ENCODE measurements at places on chromosomes 12 and 14.

DNA sequence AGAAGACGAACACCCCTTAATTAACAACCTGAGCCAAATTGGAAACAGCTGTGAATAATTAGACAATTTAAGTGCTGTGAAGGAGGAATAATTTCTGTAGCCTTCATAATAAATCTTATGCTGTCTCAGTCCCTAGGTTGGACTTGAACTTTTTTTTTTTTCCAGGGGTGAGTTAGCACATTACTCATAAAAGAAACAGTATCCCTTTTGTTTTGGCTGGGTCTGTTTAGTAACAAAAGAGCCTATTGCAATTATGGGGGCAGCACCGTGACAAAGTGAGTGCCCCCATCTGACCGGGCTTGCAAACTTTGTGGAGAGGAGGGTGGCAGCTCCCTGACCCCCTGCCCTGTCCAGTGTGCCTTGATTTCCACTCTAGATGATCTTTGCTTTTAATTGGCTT lies 167.4 kb downstream of the DICER1 start:
- no peak for DNase-seq

DNA sequence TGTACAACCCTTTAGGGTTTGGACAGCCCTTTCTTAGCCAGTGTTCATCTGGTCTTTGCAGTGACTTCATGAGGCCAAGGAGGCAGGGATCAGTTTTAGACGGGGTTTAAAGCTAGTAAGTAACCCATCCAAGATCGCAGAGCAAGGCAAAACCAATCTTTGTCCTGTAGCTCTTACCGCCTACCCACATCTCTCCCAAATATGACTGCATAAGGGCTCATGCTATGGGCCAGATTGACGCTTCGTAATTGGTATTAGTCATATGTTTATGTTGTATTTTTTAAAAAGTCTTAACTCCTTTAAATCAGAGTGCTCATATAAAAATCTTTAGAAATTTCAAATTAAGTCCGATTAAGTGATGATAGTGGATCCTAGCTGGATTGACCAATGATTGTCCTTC lies 3.7 kb upstream of the CLMN start:
- DNase-seq = no peak

GRCh38 chr12:127158385-127159061 lies 1108.4 kb upstream of the TMEM132C start:
- DNase-seq = no peak

GRCh38 chr14:104723651-104724406 lies at the start of gene ADSS1:
Gene ADSS1 (plus strand): TSS chr14:104724229. CDS start chr14:104724271, 42 bp downstream.
- peak; percentile 49 for DNase-seq

DNA sequence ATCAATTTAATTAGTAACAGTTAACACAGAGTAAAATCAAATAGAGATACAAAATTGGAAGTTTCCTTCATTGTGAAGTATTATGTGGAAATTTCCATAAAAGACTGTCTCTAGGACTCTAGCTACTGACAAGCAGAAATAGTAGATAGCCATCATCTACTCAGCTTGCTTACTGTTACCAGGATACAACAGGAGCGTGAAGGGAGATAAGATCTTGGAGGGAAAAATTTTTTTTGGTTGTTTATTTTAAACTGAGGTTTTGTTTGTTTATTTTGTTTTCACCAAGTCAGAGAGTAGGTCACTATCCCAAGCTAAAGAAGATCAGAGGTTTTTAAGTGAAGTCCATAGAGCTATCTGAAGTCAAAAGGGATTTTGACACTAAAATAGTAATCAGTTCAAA lies 861.3 kb upstream of the MGAT4C start:
- DNase-seq = no peak

DNA sequence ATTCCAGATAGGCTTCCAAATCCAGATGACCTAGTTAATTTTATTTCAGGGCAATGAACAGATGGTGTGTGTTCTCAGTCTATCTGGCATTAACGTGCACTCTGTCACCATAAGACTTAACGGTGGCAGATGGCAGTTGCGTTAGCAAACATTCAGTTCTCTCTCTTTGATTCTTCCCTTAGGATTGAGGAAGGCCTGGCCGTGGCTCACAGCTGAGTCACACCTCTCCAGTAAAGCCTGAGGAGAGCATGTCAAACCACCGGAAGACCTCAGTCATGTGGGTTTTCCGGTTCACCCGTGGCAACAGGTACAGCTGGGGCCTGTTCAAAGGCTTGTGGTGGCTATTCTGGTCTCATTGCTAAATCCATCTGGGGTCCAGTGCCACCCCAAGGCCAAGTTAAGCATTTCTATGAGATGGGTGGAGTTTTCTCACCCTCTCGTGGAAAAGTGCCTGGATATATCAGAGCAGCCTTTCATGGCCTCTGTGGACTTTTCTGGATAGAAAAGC lies 545.1 kb upstream of the ATP2B1 start:
- peak; percentile 71 for DNase-seq

- DNase-seq = no peak
These were observed 23.3 kb downstream of the DMAC2L start for GRCh38 chr14:50335389-50335788.

- no peak for DNase-seq
These were observed 2.6 kb downstream of the LRRC10 start for GRCh38 chr12:69608114-69608513.

DNA sequence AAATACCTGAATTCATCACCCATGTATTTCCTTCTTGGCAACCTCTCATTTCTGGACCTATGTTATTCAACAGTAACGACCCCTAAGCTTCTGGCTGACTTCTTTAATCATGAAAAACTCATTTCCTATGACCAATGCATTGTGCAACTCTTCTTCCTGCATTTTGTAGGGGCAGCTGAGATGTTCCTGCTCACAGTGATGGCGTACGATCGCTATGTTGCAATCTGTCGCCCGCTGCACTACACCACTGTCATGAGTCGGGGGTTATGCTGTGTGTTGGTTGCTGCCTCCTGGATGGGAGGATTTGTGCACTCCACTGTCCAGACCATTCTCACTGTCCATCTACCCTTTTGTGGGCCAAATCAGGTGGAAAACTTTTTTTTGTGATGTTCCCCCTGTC lies 356 bp downstream of the OR4Q2 start:
- no peak for DNase-seq

DNA sequence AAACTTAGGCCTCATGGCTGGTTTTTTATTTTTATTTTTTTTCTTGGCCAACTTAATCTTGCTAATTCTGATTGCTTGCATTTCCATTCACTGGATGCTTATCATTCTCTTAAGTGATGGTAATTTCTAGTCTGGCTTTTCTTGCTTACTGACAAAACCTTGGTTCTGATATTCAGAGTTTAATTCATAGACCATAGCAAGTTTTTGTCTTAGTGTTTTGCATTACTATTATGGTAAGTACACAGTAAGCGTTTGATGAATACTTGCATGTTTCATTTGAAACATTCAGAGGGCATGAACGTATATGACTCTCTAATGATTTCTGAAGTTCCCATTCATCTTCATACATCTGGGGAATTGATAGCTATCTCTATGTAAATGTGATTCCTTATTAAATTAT lies 55.8 kb downstream of the GPHN start:
- no peak for DNase-seq

DNA sequence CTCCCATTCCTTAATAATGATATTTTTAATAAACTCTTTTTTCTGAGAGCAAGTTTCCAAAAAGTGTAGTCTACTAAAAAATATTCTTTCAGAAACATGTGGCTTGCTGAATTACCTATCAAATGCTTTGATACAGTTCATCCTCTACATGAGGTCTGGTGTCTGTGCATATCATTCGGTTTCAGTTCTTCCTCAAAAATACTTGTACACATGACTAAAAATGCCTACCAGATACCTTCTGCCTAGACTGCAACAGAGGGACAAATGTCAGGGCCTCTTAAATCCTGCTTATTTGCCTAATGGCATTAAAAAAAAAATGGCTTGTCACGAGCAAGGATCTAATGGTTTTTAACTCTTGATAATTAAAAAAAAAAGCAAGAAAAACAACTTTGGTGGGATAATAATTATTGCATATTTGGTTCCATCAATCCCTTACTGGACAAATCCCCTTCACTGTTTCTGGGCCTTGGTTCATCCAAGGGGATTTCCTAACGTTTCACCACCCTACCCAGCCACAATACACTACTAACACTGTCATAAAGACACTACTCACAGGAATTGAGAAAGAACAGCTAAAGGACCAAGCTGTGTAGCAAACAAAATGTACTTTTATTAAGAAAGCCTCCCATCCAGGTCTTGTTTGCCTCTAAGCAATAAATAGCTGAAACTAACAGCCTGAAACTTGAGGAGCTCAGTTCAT lies 45.7 kb downstream of the PARP11 start:
- DNase-seq = no peak

DNA sequence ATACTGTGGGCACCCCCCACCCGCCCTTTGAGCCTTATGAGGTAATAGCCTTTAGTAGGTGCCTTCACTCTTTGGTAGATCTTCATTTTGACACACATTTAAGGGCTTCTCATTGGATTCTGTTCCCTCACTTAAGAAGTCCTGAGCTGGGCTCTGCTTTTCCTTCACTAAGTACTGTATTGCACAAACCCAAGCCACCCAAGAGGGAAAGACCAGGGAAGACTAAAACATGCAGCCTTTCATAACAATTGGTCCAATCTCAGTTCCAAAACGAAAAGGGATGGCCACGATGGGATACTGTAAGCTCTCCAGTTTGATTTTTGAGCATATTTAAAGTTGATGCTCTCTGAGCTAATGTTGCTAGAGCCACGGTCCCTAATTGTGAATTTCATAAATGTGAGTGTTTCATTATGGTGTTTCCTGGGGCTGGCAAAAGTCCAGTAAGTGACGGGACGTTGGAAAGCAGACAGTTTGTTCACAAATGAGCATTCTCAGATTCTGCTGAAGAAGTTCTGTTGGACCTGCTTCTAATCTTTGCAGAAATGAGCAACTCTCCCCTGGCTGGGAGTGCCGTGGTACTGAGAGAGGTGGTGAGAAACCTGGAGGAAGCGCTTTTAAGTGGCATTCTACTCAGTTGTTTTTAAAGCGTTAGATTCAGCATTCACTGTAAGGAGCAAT lies 9.4 kb downstream of the SSPN start:
- DNase-seq = no peak

- no peak for DNase-seq
These were observed 997 bp downstream of the CYP27B1 start for GRCh38 chr12:57765698-57766463.

DNA sequence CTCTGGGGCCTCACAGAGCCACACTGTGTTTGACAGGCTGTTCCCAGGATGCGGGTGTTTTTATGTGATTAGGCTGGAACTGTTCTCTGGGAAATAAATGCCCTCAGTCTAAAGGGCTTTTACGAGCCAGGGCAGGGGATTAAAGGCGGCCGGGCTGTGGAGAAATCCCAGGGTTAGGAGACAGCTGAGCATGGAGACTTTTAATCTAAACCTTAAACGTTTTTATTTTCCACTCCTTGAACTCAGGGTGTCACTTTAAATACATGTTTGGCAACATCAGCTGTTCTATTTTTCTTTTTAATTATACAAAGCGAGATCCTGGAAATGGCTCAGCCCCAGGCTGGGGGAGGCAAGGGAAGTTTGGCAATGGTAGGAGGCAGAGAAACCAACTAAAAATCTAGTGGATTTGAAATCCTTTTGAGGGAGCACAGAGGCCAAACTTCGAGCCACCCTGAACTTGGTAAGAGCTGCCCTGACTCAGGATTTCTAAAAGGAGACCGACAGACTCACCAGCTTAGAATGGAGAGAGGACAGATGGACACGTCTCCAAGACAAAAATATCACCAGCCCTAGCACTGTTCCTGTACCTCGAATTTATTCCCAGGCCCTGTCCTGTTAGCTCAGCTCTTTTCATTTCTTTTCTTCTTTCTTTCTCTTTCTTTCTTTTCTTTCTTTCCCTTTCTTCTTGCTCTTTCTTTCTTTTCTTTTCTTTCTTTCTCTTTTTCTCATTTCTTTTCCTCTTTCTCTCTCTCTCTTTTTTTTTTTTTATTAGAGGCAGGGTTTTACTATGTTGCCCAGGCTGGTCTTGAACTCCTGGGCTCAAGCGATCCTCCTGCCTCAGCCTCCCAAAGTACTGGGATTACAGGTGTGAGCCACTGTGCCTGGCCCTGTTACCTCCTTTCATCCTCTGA lies 15.8 kb upstream of the ORAI1 start:
- DNase-seq = no peak

DNA sequence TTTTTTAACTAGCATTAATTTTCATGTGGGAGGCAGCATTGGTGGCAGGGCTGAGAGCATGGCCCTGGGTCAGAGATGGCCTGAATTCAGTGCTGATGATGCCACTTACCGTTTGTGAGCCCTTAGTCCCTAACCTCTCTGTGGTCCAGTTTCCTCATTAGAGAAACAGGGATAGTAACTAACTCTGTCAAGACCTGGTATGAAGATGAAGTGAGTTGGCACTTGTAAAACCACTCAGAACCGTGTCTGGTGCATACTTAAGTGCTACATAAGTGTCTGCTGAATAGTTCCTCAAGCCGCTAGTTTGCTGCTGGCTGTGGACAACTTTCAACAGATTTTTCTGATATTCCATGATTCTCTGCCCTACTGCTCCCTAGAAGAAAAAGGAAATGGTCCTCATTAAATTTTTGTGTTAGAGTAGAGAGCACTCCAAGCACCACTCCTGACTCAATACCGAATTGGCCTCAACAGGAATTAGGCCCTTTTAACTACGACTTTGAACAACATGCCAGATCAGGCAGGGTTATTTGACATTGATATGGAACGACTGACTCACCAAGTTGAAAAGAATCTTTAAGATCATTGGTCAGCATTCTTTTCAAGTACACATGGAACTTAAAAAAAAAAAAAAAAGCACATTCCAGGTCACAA lies 250.2 kb downstream of the ANO2 start:
- no peak for DNase-seq

DNA sequence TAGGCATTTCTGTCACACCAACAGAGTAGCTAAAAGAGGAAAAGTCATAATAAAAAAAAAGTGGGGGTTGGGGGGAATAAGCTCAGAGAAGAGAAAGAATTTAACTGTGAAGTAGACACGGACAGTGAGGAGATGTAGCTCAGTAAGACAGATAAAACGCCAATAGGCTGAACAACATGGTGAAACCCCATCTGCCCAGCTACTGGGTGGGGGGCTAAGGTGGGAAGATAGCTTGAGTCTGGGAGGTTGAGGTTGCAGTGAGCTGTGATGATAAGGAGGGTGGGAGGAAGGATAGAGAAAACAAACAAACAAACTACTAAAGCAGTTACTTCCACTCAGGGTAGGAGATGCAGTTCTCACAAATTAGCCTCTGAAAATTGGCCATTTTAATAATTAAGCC lies 25.0 kb downstream of the HECTD4 start:
- DNase-seq = no peak

- no peak for DNase-seq
These were observed 497.2 kb downstream of the FLRT2 start for GRCh38 chr14:86027144-86027543.

DNA sequence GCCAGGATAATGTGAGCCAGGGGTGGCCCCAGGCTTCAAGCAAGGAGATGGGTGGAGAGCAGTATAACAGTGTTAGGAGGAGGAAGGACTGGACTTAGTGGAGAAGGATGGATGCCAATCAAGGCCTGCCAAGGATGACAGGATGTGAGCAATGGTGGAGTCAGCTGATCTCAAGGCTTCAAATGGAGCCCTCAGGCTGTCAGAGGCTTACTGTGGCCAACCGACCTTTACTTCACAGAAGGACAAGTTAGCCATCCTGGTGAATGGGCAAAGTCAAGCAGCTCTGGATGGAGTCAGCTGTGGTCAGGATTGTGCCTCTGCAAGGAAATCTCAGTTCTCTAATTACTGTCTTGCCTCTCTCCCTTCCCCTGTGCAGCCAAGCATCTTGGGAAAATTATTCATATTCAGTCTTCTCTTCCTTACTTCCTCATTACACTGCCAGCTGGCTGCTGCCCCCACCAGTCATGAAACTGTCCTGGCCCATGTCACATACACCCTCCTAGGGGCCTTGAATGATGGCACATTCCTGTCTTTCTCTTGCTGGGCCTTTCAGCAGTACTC lies 7.6 kb upstream of the STAT6 start:
- no peak for DNase-seq

- DNase-seq = no peak
These were observed 184.4 kb upstream of the EEA1 start for GRCh38 chr12:93113317-93114006.
